Thoracic aorta (tissue), 2 donors: ENCODE measurements at places on chromosomes 3 and 15.

DNA sequence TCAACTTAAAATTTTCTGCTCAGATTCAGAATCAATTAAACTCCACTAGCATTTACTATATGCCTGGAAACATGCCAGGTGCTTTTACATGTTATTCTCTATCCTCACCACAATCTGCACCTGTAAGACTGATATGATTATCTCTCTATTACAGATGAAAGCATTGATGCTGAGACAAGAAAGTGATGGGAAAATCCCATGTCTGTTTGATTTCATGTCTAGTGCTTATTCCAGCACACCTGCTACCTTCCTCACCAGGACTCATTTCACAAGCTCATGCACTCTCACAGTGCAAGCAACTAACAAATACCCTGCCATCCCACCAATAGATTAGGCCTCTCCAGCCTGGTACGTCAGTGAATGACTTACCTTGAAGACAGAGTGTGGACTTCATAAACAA is 25.0 kb upstream of the BCL6 start:
- no peaks in the 10 kb centered on the region for H3K36me3 ChIP-seq
- no peak for DNase-seq
- H3K27ac ChIP-seq = no peak overlapping the region
- peaks cover 12% of the 10 kb centered on the region for H3K4me1 ChIP-seq
- no peak overlapping the region for H3K4me3 ChIP-seq

DNA sequence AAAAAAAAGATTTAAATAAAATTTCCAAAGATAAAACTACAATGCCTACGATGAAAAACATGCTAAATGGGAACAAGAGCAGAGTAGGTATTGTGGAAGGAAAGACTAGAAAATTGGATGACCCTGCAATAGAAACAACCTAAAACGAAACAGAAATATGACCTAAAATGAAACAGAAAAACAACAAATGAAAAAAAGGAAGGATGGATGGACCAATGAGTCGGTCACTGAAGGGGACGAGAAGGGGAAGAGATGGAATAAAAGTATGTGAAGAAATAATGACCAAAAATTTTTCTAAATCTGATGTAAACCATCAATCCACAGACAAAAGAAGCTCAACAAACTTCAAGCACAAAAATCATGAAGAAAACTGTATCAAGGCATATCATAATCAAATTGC is 44.8 kb downstream of the TBC1D2B start:
- H3K4me3 ChIP-seq = no peak overlapping the region
- DNase-seq = no peak
- H3K4me1 ChIP-seq = peaks cover 28% of the 10 kb centered on the region
- no peaks in the 10 kb centered on the region for H3K36me3 ChIP-seq

- no peak overlapping the region for H3K4me3 ChIP-seq
- no peaks in the 10 kb centered on the region for H3K27me3 ChIP-seq
- no peak overlapping the region for H3K27ac ChIP-seq
- H3K4me1 ChIP-seq = no peaks in the 10 kb centered on the region
- no peak for DNase-seq
- H3K36me3 ChIP-seq = no peaks in the 10 kb centered on the region
Observed at GRCh38 chr3:89783341-89783927, 676.0 kb downstream of the EPHA3 start.

DNA sequence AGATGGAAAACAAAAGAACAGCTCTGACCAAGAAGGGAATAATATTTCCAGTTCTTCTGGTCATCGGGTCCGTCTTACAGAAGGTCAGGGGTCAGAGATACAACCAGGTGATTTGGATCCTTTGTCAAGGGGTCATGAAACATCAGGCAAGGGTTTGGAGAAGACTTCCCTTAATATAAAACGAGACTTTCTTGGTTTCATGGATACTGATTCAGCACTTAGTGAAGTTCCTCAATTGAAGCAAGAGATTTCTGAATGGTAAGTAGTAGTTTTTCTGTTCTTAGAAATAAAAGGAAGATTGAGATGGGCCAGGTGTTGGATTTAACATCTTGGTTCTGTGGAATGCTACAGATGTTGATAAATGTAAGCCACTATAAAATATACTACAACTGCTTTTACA is 9.5 kb downstream of the MGA start:
- H3K4me3 ChIP-seq = no peak overlapping the region
- H3K36me3 ChIP-seq = peaks cover 6% of the 10 kb centered on the region
- H3K4me1 ChIP-seq = peaks cover 9% of the 10 kb centered on the region
- H3K27ac ChIP-seq = no peak overlapping the region
- H3K27me3 ChIP-seq = no peaks in the 10 kb centered on the region
- no peak for DNase-seq

DNA sequence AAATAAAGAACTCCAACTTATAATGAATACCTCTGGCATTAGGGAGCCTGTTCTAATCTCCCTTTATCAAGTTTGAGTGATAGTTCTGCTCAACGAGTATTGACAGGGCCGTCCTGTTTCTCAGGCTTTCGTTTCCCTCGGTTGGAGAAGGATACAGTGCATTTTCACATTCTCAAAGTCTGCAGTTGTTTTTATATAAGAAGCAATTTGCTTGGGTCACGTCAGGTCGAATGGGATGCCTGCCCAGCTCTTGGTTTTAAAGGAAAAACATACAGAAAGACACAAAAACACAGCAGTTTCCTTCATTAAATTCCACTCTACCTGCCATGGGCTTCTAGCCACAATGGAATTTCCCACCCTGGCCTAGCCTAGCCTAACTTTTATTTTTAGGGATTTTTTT is 366.3 kb downstream of the TIGIT start:
- H3K27me3 ChIP-seq = no peaks in the 10 kb centered on the region
- H3K4me1 ChIP-seq = peaks cover 22% of the 10 kb centered on the region
- H3K27ac ChIP-seq = peak overlapping the region; percentile 69
- peak overlapping the region; percentile 55 for H3K4me3 ChIP-seq
- no peak for DNase-seq

DNA sequence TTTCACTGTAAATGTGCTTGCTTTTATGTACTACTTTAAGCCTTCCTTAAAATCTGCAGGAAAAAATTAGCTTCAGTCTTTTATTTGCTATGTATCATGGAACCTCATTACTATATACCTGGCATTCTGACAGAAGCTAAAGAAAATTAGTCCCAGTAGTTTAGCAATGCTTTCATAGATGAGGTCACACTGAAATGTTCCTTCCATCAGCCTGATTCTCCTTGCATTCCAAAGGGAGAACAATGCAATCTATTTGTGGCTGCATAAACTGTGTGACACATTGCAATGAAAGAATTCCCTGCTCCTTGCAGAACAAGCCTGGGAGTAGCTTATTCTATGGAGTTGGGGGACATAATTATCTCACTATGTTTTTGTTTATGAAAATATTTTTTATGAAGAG is 691.5 kb upstream of the ARPP21 start:
- no peaks in the 10 kb centered on the region for H3K36me3 ChIP-seq
- H3K27me3 ChIP-seq = no peaks in the 10 kb centered on the region
- no peak for DNase-seq
- H3K4me3 ChIP-seq = no peak overlapping the region

- H3K27ac ChIP-seq = peak overlapping the region; percentile 43
- no peaks in the 10 kb centered on the region for H3K36me3 ChIP-seq
- no peak for DNase-seq
Observed at GRCh38 chr15:39357480-39358268, 223.2 kb upstream of the THBS1 start.

- H3K4me1 ChIP-seq = no peaks in the 10 kb centered on the region
- H3K4me3 ChIP-seq = no peak overlapping the region
- no peaks in the 10 kb centered on the region for H3K36me3 ChIP-seq
- H3K27me3 ChIP-seq = no peaks in the 10 kb centered on the region
Observed at GRCh38 chr3:55541456-55541855, 54.4 kb upstream of the WNT5A start.

DNA sequence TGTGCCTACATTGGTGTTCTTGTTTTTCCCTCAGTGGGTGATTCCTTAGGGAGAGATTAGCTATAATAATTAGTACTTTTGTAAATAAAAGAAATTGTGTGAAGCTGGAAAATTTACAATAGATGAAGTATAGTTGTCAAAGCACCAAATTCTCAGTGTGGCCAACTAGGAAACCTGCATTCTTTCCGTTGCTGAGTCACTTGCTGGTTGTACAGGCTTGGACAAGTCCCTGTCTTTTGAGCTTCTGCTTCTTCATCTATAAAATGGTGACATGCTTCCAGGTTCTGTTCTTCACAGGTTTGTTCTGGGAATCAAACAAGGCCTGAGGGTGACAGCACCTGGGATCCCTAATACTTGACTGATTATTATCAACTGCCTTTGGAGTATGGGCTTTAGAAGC is 184.1 kb upstream of the HES1 start:
- DNase-seq = no peak
- H3K4me3 ChIP-seq = no peak overlapping the region
- H3K36me3 ChIP-seq = no peaks in the 10 kb centered on the region
- H3K27ac ChIP-seq = no peak overlapping the region
- H3K27me3 ChIP-seq = no peaks in the 10 kb centered on the region
